ENCODE measurements at places on chromosomes 7 and 10.
A peak's percentile ranks its signal among the peaks of the same experiment; 100 is the strongest.

- no peak for DNase-seq
These were observed 178.8 kb downstream of the ELFN1 start for GRCh38 chr7:1848911-1849311.

- DNase-seq: no peak
These were observed 7.8 kb upstream of the ATOH7 start for GRCh38 chr10:68239596-68240150.

DNA sequence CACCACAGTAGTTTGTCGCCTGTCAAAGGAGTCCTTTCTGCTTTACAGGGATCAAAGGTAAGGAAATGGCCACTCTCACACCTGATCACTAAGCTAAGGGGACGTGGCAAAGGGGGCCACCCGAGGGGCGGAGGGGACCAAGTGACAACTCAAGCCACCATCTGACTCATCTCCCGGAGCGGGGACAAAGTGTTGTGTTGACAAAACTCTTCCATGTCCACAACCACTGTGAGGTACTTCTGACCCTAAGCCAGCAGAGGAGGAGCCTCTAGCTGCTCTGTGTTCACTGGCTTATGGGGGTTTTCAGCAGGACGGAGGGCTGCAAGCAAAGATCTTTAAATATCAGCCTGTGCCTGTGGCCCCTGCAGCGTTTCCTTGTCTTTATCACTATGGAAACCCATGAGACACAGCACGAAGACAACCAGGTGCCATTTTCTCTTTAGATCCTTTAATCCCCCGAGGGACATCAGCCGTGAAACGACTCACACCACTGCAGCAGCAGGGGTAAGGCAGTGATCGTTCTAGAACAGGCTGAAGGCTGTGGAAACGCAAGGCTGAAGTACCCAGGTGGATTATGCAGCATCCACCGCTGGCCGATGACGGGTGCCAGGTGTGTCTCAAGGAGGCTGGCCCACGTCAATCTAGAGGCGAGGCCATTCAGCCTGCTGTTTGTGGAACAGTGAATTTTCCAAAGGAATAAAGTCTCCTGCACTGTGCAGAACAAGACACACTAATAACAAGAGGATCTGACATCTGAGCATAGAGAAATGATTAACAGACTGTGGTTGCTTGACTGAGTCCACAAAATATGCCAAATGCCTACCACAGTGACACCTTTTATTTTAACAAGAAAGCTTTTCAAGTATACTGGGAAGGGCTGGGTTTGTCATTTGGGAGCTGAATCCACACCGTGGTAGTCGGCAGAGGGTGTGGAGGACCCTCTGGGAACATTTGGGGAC, 26.6 kb upstream of the DDC start:
- DNase-seq: no peak

- DNase-seq: no peak
These were observed 36.5 kb downstream of the EBF3 start for GRCh38 chr10:129927351-129928120.

- DNase-seq: no peak
These were observed 237.0 kb downstream of the SDK1 start for GRCh38 chr7:3538041-3538440.

GRCh38 chr10:14137391-14137790, 193.3 kb downstream of the FRMD4A start:
- DNase-seq: no peak

- DNase-seq: no peak
These were observed 195.6 kb downstream of the SKAP2 start for GRCh38 chr7:26668821-26669220.

GRCh38 chr7:51455086-51455485, 138.5 kb upstream of the COBL start:
- no peak for DNase-seq

DNA sequence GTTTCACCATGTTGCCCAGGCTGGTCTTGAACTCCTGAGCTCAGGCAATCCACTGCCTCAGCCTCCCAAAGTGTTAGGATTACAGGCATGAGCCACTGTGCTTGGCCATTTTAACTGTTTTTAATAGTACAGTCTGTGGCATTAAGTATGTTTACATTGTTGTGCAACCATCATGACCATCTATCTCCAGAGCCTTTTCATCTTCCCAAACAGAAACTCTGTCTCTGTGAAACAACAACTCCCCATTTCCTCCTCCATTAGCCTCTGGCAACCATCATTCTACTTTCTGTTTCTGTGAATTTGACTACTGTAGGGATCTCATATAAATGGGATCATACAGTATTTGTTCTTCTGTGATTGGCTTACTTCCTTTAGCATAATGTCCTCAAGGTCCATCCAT, 48.3 kb upstream of the SEPHS1 start:
- no peak for DNase-seq

DNA sequence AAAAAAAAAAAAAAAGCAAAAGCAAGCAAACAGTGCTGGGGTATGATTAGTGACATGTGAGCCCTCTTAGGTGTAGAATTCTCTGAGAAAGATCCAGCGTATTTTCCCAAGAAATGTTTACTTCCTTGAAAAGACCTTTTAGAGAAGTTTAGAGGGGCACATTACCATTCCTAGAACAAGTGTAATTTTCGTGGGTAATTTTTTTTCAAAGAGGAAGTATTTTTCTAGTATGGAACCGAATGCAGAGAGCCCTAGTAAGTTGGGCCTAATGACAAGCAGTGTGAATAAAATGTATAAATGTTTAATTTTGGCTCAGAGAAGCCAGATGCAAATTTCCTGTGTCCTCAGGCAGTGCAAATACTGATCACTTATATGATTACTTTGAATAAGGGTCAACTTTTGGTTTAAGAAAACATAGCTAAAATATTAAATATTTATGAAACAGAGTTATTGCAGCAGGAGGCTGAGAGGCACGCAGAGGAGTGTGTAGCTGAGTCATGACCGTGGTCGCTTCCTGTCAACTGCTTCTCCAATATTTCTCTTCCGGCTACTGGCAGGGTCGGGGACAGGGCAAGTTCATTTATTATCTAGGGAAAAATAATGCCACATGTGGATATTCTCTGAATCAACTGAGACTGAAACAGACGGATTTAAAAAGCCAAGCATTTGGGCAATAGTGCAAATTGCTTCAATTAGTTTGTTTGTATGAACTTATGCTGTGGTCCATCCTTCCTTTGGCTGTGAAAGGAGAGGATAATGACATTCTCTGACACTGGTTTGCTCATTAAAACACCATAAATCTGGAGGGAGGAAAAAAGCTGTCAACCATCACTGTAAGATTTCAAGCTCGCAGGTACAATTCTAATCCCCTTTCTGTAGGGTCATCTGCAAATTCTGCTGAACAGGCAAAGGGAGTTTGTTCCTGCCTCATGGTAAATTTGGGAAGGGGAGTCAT, 495.2 kb downstream of the GLRX3 start:
- DNase-seq: no peak

GRCh38 chr10:72328045-72328828, 26.5 kb downstream of the DNAJB12 start:
- DNase-seq: no peak

DNA sequence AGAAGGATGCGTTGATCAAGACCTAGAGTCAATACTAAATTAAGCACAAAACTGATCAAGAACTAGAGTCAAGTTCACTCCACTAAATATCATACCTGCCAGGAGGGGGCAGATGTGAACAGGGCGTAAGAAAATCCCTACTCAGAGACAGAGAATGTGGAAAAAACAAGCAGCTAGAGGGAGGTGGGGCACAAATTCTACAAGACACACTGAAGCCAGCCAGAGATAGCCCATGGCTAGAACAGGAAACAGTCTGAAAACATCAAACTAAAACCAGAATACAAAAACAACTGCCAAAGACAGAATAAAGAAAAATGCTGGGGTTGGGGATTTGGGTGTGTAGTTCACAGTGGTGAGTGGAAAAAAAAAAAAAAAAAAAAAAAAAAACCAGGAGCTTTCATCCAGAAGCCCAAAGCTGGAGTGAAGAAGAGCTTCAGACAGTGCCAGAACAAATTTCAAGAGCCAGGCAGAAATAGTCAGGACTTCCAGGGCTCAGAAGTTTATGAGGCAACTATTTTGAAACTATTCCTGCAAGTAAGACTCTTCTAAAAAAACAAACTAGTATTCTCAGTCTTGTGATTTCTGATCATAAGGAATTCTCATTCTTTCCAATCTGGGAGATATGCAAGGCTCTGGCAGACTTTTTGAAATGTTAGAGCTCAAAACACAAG, 118.3 kb downstream of the CCDC71L start:
- DNase-seq: peak; percentile 60

GRCh38 chr7:28627263-28627653, 214.9 kb downstream of the CREB5 start:
- no peak for DNase-seq

GRCh38 chr10:1576467-1577372, 160.6 kb downstream of the ADARB2 start:
- DNase-seq: no peak

- DNase-seq: no peak
These were observed 1.9 kb upstream of the NDST2 start for GRCh38 chr10:73813333-73813732.

GRCh38 chr10:20874261-20874660, 22.9 kb downstream of the NEBL start:
- no peak for DNase-seq

DNA sequence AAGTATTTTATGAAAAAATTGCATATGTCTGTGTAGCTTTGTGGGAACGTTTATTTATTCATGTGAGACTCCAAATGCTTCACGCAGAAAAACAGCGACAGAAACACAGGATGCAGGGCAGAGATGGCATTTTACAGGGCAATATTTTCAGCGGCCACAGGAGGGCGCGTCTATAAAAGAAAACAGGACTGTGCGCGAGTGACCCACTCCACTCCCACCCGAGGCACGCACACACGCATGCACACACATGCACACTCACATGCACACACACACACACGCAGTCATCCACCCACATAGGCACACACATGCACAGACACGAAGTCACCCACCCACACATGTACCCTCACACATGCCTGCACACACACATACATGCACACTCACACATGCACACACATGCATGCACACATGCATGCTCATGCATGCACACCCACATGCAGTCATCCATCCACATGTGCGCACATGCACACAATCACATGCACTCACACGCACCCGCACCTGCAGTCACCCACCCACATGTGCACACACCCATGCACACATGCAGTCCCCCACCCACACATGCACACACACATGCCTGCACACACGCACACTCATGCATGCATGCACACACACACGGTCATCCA, 96.3 kb downstream of the DNAJB6 start:
- no peak for DNase-seq

DNA sequence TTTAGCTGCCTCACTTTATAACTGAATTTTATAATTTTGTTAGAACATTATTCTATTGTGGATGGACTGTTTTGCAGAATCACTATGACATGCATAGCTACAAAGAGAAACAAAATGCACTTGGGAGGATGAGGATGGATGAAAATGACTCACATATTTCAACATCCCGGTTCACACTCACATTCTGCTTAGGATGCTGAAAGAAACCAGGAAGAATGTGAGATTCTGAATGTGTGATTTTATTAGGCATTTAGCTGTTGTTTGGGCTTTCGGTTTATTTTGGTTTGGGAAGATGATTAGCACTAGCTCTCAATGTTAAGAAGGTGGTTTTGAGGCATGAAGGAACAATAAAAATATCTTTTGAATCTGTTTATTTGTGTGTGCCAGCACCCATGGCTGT, 235.5 kb downstream of the SEMA3E start:
- no peak for DNase-seq

- no peak for DNase-seq
These were observed 77.8 kb upstream of the PRSS1 start for GRCh38 chr7:142671506-142671905.

- DNase-seq: no peak
These were observed 127.7 kb downstream of the JAZF1 start for GRCh38 chr7:28052933-28053332.
